Fibroblast of skin of left quadriceps (primary cell): ENCODE measurements at places on chromosomes 1 and 21.

DNA sequence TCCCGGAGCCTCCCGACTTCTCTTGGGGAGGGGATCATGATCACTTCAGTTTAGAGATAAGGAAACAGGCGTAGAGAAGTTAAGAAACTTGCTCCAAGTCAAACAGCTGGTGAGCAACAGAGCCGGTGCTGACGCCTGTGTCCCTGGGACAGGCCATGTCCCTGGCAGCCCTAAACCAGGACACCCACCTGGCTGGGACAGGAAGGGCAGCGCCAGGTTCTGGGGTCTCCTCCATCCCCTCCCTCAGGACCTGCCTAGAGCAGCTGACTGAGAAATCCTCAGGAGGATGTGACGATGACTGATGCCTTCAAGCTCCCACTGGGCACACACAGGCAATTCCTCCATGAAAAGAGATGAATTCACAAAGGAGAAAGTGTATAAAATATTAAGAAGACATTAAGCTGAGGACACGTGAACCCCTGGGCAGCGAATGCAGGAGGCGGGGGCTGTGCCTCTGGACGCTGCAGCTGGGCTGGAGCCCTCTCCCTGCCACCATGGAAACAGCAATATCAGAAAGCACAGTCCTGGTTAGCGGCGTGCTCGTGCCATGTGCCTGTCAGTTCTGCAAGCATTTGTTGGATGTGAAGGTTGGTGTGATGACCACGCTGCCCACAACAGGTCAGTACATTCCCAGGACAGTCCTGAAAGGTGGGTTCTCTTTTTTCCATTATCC, 40.1 kb upstream of the C1orf174 start:
- no peak for DNase-seq

DNA sequence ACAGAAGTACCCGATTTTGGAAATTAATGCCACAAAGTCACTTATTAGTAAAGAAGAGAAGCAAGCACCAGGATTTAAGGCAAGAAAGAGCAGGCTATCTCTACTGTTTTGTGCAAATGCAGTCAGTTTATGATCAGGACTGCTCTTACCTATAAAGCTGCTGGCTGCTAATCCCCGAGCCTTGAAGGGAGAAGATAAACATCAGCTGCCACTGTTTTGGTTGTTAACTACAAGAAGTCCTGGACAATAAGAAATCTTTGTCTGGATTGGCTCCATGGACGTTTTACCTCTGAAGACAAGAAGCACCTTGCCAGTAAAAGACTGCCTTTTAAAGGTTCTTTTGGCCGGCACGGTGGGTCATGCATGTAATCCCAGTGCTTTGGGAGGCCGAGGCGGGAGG, 21.4 kb downstream of the FRRS1 start:
- no peak for DNase-seq

- no peak for DNase-seq
These were observed 58.3 kb downstream of the CLEC20A start for GRCh38 chr1:178438432-178438831.

- no peak for DNase-seq
These were observed 59.4 kb upstream of the IFI44L start for GRCh38 chr1:78560811-78561210.

DNA sequence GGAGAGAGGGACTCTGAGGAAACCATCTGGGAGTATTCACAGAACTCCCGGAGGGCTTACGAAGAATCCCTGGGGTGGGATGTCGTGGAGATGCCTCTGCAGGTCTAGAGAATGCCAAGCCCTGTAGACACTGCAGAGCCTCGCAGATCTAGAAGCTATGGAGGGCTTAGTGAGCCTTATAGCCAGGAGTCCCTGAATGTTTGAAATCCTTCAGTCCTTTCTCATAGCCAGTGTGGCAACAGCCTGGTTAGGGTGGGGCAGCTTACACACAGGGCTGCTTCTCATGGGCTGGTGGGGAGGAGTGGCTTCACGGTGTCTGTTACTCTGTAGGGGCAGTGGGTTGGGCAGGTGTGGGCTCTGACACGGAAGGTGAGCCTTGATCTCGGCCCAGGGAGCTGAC, 44.2 kb upstream of the KDM4A start:
- no peak for DNase-seq

- no peak for DNase-seq
These were observed 3.2 kb upstream of the PLEKHA6 start for GRCh38 chr1:204362984-204363334.

- no peak for DNase-seq
These were observed 104.4 kb upstream of the TIAM1 start for GRCh38 chr21:31448496-31448895.

GRCh38 chr1:18397641-18398040, 83.1 kb upstream of the KLHDC7A start:
- DNase-seq: no peak

DNA sequence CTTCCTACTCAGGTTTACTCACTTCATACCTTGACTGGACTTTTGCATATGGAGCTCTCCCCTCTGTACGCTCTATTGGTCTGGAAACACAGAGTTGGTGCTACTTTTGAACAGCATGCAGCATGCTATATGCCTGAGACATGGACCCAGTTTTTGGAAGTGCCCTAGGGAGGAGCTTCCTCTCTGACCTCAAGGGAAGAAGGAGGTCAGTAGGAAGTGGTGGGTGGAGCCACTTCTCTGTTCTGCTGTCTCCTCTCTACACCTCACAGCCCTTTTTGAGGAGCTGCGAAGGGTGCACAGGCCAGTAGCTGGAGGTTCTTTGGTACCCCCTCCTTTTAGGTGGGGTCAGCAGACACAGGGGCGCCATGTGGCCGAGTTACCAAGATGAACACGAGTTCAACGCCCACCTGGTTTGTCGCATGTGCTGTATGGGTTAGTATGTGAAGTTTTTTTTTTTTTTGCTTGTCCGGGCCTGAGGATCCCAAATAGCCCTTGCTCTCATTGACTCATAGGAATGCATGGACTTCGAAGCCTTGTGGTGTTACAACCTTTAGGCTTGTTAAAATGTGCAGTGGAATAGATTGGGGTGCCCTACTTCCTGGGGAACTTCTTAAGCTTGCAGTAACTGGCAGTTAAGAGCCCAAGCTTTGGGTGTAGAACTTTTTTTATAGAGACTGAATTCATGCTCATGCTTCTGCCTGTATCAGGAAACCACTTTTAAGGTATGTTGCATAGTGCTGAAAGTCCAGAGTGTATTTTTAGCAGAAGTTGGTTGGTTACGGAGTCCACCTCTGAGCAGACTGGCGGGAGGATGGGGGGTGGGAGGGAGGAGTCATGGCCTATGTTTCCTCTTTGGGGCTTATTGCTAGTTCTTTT, 10.7 kb downstream of the MACF1 start:
- no peak for DNase-seq

GRCh38 chr1:58934706-58935105, 150.9 kb upstream of the JUN start:
- no peak for DNase-seq

- no peak for DNase-seq
These were observed 1441.7 kb downstream of the PLA2G4A start for GRCh38 chr1:188270497-188270896.

DNA sequence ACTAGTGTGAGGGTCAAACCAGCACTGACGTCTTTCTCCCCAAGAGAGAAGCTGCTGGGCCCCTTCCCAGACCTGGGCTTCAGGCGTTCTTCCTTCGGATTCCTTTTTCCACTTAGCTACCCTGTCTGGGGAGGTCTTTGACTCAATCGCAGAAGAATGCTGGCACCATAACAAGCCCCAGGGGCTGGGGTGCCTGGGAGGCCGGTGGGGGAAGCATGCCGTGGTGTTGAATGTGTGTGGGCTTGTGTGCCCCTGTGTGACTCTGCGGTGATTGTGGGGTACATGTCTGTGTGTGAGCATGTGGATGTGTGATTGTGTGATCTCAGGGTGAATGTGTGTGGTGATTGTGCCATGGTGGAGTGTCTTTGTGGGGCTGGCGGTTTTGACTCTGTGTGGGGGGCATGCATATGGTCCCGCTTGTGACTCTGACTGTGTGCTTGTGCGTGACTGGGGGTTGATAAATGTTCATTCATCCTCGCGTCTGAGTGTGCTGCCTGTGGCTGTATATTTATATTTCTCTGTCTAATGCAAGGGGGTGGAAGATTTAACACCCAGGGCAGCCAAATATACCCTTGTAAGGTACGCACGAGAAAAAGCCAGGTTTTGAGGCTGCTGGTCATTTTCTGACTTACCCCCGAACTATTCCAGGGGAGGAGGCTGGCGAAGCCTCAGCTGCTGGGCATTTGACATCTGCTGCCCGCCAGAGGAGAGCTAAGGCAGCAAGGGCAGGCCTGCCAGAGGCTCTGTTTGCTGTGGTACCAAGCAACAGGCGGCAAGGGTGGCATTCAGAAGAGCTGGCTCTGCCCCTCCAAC, 1.1 kb upstream of the SYNC start:
- peak; percentile 98 for DNase-seq

DNA sequence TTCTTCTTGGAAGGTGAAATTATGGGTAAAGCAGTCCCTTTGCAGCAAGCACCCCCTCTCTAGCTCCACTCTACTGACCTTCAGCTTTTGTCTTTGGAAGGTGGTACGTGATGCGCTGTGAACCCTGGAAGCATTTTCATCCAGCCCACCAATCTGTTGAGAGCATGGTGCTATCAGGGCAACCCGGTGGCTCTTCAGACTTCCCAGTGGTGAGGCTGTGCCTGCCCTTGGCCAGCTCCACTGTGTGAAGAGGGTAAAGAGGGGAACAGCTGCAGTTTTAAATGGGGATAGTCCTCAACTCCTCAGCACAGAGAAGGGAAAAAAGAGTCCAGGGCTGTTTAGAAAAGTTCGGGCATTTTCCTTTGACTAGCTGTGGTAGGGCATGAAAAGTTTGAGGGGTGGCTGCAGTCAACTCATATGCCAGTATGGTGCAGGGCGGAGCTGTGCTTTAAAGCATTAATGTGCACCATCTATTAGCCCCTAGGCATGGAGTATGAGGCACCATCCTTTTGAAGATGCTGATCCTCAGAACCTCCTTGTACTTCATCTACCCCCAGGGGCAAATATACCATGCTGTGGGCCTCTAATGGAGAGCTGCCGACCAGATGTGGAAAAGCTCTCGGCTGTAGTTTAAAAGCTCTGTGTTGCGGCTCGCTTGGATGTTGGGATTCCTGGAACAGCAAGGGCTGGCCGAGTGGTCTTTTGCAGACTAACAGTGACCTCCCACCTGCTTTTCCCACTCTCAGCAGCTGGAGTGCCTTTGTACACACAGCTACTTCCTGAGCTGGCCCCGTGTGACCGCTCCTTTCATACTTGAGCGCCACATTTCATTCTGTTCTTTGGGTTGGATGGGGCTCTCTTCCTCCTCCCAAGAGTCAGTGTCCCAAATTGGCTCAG, 123.0 kb downstream of the PEX14 start:
- no peak for DNase-seq

DNA sequence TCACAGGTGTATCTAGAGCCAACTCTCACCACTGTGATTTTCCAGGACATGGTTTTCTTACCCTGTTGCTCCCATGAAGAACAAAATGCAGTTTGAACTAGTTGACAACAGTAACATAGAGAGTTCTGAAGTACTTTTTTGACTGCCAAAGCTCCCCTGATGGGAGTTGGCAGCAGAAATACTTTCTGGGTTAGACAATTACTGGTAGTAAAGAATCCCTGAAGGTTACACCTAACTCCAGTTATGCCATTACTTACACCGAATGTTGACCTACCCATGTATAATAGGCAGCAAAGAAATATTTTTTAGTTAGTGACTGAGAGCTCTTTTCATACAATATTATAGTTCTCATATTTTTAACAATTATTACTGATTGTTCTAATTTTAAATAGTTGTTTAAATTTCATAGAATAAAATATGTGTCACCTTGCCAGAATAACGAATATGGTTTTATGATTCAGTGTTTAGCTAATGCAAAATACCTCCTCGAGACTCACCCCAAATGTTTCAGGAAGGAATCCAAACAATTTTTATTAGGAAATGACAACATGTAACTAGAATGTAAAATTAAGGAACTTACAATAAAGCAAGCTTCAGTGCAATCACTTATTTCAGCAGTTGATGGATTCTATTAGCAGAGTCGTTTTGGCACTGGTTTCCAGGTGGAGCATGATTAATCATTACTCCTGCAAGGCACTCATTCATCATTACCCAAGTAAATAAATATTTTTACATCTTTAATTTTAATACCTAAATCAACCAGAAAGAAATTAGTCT, 237.6 kb downstream of the MRPL39 start:
- DNase-seq: peak; percentile 86

- no peak for DNase-seq
These were observed 32.9 kb downstream of the TMEM53 start for GRCh38 chr1:44641126-44642102.

GRCh38 chr1:180975551-180975950, 47.1 kb downstream of the STX6 start:
- DNase-seq: no peak

DNA sequence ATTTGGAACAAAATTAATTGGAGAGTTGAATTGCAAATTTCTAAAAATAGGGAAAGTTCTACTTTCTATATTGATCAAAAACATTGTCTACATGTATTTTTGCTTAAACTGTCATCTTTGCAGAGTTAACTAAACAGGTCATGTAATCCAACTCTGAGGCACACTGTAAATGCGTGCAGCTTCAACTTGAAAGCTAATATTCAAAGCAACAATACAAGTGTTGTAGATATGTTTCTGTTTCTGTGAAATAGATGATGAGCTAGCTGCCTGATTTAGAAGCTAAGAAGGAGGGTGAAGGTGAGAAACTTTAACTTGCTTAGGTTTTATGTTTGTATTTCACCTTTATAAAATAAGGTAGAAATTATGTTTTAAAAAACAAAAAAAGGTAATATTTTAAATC, 77.2 kb downstream of the IVNS1ABP start:
- DNase-seq: no peak

- DNase-seq: no peak
These were observed 59.6 kb upstream of the HOOK1 start for GRCh38 chr1:59755069-59755685.

DNA sequence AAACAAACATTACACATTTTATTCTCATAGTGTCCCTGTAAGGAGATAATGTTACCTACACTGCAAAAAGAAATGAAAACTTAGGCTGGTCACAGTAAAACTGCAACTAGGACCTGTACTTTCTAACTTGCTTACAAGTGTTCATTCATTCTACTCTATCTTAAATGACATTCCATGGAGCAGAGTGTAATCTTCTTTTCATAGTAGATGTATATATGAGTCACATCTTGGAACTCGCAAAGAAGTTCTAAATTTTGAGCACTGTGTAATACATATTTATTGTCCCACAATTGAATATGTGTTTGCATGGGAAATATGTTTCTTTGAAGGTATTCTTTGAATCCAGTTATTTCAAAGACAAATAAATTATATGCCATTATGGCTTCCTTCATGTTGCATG, 1258.5 kb upstream of the ADGRL2 start:
- DNase-seq: peak; percentile 4

GRCh38 chr21:27062443-27062842, 95.6 kb upstream of the ADAMTS5 start:
- DNase-seq: no peak

- no peak for DNase-seq
These were observed 66.5 kb downstream of the AK4 start for GRCh38 chr1:65214340-65215027.

GRCh38 chr1:29259802-29260441, 23.6 kb downstream of the PTPRU start:
- no peak for DNase-seq

- DNase-seq: peak; percentile 74
These were observed 31.2 kb downstream of the CHD1L start for GRCh38 chr1:147273409-147274336.

- no peak for DNase-seq
These were observed 36.1 kb downstream of the LRIF1 start for GRCh38 chr1:110927484-110928075.
